ENCODE measurements at places on chromosomes 7 and 10.

DNA sequence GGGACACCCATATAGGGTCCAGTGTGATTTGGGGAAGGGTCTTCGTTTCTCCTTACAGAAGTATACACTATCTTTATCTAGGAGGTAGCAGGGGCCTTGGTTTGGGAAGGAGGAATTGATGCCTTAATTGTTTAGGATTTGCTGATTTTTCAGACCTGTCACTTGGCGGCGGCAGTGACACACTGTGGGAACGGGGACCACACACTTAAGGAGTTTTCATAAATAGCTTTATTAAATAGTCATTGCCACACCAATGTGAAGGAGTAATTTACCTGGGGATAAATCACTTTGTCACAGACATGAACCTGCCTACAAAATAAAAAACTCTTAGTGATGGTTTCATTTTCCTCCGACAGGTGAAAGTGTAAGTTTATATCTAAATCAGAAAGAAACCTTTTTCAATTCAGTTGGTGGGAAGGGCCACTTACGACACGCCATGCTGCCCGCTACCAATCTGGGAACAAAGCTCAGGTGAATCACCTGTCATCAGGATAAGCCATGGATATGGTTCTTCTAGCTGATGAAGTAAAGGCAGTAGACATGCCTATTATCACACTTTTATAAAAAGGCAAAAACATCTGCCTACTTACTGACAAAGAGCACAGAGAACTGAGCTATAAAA is 12.3 kb upstream of the ENO4 start:
- DNase-seq = no peak

- no peak for DNase-seq
Measured at GRCh38 chr10:132677473-132678227, 108.3 kb downstream of the NKX6-2 start.

GRCh38 chr7:29090836-29091601 is 55.3 kb downstream of the CPVL start:
- DNase-seq = no peak

GRCh38 chr7:60017-60675 is 132.2 kb upstream of the FAM20C start:
- no peak for DNase-seq

DNA sequence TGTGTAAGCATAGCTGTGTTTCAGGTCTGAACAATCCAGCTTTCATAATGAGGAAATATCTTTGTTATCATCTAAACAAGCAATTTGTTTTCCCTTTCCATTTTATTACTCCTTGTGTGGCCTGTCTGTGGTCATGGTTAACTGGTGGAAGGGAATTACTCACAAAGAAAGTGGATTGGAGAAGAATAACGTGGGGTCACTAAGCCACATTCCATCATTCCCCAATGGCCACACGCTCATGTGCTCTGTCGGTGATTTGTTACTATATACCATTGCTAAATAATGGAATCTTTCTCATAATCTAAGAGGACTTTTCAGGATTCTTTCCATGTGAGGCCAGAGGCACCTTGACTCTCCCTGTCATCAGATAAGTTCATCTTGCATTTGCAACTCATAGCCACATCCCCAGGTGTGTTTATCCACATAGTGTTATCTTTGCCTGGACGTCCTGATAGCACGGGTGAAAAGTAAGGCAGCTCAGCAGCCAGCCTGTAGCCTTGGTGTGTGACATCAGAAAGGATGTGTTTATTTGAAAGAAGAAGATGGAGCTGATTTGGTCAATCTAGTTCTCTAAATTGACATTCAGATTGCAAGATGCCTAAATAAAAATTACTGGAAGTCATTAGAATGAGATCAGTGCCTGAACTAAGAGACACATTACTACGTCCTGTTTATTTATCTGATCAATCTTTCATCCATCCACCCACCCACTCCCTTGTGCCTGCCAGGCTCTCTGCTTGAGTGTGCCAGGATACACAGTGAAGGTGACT is 128.9 kb downstream of the CELF2 start:
- no peak for DNase-seq

DNA sequence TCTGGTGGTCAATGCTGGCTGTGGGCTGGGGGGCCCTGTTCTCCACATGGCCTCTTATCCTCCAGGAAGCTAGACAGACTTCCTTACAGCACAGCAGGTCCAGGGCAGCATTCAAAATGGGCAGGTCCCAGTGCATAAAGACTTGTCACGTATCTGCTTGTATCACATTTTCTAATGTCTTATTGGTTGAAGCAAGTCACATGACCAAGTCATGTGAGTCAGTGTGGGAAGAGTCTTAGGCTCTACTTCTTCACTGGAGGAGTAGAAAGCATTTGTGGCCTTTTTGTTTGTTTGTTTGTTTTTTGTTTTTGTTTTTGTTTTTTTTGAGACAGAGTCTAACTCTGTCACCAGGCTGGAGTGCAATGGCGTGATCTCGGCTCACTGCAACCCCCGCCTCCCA is 104.7 kb downstream of the COL13A1 start:
- peak; percentile 24 for DNase-seq

DNA sequence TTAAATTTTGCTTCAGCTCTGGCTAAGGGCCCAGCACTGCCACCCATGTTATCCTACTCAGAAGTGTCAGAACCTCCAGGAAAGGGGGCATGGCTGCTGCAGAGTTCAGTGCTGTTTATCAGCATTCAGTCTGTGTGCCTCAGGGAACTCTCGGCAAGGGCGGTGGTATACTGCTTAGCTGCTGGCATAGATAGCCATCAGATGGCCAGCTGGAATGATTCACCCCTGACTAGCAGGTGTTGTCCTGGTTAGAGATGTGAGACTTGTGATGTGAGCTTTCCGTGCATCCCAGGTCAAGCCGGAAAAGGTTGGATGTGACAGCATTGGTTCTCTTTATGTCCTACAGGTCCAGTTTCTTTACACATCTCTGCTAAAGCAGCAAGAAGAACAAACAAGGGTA is 22.1 kb downstream of the CEP55 start:
- DNase-seq = no peak

DNA sequence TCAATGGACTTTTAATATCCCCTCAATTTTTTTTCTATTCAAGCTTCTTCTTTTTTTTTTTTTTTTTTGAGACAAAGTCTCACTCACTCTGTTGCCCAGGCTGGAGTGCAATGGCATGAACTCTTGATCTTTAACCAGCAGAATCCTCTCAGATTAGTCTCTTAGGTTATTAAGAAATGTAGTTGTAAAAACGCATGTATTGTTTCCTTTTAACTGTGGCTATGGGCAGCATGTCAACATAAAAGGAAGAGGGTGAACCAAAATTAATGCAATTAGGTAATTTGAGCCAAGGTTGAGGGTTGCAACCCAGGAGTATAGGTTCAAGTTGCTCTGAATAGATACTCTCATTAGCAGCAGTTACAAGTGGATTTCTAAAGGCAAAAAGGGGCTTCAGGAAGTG is 4.3 kb upstream of the GSTO1 start:
- no peak for DNase-seq

GRCh38 chr7:105354383-105354782 is 34.3 kb downstream of the SRPK2 start:
- no peak for DNase-seq

DNA sequence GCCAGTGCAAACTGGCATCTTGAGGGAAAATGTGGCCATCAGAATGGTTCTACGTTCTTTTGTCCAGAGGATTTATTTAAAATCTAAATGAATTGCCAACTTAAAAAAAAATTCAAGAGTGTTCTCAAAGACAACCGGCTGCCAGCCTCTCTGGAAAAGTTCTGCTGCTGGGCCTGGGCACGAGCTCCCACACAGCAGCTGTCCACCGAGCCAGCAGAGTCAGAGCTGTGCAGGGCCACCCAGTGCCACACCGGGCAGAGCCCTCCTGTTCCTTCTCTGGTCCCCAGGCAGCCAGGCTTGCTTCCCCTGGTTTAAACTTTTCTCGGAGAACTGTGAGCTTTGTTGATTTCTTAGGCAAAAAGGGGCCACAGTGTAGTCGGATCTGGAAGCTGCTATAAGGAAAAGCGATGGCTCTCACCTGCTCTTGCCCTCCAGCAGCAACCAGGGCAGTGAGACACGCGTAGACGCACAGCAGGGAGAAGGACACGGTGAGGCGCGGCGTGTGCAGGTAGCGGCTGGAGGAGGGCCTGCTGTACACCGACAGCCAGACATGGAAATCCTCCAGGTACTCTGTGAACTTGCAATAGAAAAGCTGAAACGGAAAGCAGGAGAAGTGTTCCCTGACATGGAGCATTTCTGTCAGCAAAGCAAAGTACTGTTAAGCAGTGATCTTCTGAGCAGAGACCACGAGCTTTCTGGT is 111.6 kb downstream of the PKD1L1 start:
- no peak for DNase-seq

GRCh38 chr7:114921631-114922025 is 266 bp upstream of the MDFIC start:
- peak; percentile 72 for DNase-seq

GRCh38 chr7:141397236-141398163 is 153.7 kb upstream of the AGK start:
- DNase-seq = no peak

GRCh38 chr7:134362587-134363483 is 46.1 kb upstream of the SLC35B4 start:
- no peak for DNase-seq

- DNase-seq = peak; percentile 36
Measured at GRCh38 chr10:43202224-43202656, 64.0 kb downstream of the CSGALNACT2 start.

- no peak for DNase-seq
Measured at GRCh38 chr10:62687230-62687748, 117.2 kb upstream of the ADO start.

DNA sequence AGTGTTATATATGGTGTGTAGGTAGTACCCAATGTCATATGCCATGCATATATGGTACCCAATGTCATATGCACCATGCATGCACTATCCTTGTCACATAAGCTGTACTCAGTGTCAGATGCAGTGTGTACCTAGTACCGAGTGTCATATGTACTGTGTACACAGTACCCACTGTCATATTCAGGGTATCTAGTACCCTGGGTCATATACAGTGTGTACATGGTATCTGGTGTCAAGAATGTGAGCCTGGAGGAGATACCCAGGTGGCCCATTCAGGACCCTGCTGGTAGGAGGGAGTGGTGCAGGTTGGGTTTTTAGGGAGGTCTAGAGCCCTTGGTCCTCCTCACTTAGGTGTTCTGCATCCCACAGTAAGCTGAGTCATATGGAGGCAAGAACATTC is 1.8 kb downstream of the ZMYND11 start:
- DNase-seq = peak; percentile 55

DNA sequence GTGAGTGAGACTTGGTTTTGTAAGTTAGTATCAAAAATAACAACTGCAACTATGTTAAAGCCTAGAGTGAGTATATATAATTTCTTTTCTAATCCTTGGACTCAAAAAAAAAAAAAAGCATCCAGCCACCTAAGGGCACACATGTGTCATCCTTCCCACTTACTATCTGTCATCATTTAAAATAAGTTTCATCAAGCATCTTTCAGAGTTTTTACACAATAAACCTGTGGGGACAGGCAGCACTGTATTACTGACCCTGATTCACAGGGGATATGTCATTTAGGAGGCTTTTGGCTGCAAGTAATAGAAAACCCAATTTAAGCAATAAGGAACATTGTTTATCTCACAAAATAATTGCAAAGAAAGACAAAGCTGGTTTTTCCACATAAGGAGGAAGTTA is 32.3 kb upstream of the OSBPL3 start:
- DNase-seq = no peak

DNA sequence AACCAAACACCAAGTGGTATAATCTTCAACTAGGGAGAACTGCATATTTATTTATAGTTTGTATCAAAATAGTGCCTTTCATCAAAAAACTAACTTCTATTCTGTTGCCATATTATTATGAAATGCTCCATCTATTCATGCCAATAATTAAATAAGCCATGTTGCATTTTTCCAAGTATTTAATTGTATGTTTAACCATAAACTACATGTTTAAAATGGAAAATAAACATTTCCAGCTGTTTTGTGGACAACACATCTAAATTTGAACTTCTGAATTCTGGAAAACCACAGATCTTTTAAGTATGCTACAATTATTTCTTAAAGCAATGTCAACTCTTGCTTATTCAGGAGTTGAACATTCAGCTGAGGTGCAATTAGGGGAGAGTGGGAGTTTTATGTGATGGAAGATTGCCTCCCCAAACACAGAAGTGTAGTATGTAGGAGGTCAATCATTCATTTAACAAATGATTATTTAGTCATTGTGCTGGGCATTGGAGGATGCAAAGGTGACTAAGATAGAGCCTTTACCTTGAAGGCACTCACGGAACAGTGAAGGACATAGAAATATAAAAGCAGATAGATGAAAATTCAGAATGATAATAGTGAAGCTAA is 80.7 kb upstream of the PPP1R3C start:
- no peak for DNase-seq

DNA sequence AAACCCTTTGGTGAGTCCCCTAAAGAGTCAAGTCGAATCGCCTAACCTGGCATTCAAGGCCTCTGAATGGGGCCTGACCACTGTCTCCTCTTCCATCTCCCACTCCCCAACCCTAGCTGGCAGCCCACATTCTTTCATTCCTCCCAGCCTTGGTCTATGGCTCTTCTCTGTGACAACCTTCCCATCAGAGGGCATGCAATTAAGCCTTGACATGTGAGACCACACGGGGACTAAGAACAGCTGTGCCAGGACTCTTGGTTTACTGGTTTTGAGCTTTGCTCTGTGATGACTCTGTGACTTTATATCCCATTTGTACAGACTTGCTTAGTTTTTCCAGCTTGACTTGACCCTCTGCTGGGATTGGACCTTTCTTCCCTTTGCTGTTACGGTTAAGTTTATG is 116.6 kb downstream of the BUB3 start:
- DNase-seq = no peak

DNA sequence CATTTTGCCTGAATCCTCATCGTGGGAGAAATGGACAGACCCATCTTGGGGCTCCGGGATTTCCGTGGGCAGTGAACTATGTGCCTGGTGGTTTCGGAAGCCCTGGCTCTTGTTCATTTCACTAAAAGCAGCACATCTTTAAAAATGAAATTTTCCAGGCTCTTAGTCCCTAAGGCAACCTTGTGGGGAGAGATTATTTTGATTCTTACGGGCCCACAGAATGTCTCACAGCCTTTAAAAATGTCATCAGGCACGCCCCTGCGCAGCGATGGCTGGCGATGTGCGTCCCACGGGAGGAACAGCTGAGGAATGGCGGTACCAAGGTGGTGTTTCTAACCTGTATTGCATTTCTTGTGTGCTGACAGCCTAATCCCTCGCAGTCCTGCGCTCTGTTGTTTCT is 189.7 kb downstream of the CCDC3 start:
- DNase-seq = no peak

DNA sequence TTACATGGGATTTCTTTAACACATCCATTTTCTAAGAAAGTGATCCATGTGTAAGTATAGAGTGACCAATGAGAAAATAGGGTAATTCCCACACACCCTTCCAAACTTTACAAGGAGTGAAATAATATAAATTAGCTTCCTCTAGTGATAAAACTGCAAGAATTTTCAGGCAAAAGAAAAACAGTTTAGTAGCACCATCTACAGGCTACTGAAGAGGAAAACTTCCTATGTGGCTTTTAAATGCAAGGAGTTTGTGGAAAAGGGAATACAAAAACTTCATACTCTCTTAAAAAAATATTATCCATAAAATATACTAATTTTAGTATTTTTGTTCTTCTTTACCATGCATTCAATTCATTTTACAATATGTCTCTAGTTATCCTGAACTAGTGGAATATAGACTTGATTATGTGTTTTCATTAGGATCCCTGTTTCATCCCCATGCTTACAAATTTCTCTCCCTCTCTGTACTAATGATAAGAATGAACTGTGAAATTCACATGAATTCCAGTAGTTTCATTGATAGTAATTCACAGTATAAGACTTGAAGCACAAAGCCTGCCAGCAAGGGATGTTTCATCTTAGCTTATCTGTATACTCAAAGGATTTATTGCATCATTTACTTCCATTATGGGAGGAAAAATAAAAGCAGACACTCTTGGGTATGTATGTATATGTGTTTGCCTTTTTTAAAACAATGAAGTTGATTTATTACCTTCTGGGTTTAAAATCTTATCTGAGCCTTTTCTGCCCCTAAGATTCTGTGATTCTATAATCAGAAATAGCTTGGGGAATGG is 442.9 kb downstream of the AUTS2 start:
- DNase-seq = peak; percentile 15

All from A549 (cell line).